Right renal cortex interstitium (tissue), 3 donors: ENCODE measurements at places on chromosomes 5 and 9.
A peak's percentile ranks its signal among the peaks of the same experiment; 100 is the strongest.

DNA sequence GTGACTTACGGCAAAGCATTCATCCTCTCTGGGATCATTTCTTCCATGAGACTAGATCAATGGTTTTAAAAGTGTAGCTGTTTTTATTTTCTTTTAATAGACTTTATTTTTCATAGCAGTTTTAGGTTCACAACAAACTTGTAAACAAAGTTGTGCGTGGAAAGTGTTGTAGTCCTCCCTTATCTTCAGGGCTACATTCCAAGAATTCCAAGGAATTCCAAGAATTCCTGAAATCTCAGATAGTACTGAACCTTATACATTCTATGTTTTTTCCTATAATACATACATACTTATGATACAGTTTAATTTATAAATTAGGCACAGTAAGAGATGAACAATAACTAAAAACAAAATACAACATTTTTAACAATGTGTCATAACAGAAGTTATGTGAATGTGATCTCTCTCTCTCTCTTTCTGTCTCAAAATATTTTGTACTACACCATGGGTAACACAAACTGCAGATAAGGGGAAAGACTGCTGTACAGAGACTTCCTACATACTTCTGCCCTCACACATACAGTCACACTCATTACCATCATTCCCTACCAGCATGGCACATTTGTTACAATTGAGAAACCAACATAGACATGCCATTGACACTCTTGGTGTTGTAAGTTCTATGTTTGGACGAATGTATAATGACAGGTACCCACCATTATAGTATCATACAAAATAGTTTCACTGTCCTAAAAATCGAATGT lies 1933.2 kb upstream of the WWC1 start:
- DNase-seq: no peak

GRCh38 chr9:137303151-137303892 lies 1.3 kb upstream of the NRARP start:
- no peak for DNase-seq

DNA sequence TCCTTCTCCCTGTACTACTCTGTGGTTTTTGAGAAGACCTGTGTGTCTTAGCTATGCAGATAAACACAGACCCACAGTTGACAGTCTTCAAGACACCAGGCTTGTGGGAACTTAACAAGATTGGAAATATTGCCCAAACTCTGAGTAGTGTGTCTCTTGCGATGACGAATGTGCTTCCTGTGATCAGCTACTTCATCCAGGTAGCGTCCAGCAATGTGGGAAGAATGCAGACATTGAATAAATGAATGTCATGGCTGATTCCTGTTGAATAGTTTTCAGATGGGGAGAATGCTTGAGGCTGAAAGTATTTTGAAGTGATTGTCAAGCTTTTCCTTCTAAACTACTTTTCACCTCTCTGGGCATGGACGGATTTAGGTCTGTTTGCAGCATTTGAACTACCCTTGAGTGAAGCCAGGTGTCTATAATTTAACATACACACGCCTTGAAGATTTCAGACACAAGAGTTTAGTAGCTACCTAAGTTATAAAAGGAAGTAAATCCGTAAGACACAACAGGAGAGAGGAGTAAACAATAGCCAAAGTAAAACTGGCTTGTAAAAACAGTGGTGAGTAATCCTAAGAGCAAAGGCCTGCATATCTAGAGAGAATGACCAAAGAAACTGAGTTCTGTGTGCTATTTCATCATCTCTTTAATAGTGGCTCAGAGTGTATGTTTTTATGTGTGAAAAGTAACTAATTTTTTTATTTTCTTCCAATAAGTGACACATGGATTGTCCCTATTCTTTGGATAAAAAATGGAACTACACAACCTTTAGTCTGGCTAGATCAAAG lies 30.0 kb upstream of the ARL14EPL start:
- no peak for DNase-seq

- no peak for DNase-seq
Measured at GRCh38 chr5:176578391-176578808, 29.3 kb downstream of the CDHR2 start.

- no peak for DNase-seq
Measured at GRCh38 chr9:9625248-9625647, 987.6 kb downstream of the PTPRD start.

DNA sequence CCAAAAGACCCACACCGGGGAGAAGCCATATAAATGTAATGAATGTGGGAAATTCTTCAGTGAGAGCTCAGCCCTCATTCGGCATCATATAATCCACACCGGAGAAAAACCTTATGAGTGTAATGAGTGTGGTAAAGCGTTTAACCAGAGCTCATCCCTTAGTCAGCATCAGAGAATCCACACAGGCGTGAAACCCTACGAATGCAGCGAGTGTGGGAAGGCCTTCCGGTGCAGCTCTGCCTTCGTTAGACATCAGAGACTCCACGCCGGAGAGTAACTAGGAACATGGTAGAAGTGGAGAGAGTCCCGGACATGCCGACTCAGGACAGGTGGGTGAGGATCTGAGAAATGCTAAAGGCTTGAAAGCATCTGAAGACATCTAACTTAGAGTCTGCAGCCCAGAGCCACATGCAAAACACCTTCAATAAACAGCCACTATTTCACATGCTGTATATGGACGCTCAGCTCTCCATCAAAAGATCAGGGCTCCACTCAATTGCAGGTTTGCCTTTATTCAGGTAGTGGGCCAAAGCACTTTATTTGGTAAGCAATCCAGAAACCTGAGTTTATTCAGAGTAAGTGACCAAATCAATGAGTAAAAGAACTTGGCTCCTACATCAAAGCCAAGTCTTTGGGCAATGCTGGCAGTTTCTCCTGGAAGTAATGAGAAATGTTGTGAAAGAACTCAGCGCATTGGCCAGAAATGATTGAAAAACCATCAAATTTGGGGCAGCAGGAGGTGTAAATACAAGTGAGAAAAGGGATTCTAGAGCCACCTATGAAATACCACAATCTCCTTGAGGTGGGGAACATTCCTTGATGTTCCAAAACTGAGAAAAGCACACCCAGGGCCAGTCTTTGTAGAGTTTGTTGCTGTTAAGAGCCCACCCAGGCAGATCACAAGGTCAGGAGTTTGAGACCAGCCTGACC lies 6.0 kb downstream of the RPL12 start:
- DNase-seq: no peak

- no peak for DNase-seq
Measured at GRCh38 chr9:16133556-16134227, 580.8 kb downstream of the CCDC171 start.

GRCh38 chr9:115524453-115525059 lies 406.6 kb upstream of the TNC start:
- peak; percentile 78 for DNase-seq

GRCh38 chr5:65672796-65673195 lies 48.0 kb downstream of the SHLD3 start:
- DNase-seq: no peak

GRCh38 chr5:138981586-138981985 lies 106.5 kb upstream of the LRRTM2 start:
- DNase-seq: no peak

DNA sequence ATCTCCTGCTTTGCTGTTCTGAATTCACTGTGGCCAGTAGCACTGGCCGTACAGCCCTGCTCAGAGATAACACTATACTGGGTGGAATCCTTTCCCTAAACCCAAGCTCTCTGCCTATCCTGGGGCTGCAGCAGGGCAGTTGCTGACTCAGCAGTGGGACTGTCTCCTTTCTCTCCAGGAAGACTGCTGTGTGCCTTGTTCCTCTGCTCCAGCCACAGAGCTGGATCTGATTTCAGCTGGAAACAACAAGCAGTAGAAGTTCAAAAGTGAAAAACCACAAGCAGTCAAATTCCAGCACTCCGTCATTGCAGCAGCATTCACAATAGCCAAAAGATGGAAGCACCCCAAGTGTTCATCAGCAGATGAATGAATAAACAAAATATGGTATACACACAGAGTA lies 105.0 kb downstream of the FBXL7 start:
- DNase-seq: no peak

GRCh38 chr5:134462761-134463160 lies 51.1 kb upstream of the CDKN2AIPNL start:
- DNase-seq: no peak

- DNase-seq: no peak
Measured at GRCh38 chr5:109743041-109743531, 53.4 kb downstream of the MAN2A1 start.

- DNase-seq: no peak
Measured at GRCh38 chr9:95495961-95496360, 20.8 kb downstream of the PTCH1 start.

GRCh38 chr5:136135536-136135935 lies 2.9 kb downstream of the SMAD5 start:
- DNase-seq: no peak

DNA sequence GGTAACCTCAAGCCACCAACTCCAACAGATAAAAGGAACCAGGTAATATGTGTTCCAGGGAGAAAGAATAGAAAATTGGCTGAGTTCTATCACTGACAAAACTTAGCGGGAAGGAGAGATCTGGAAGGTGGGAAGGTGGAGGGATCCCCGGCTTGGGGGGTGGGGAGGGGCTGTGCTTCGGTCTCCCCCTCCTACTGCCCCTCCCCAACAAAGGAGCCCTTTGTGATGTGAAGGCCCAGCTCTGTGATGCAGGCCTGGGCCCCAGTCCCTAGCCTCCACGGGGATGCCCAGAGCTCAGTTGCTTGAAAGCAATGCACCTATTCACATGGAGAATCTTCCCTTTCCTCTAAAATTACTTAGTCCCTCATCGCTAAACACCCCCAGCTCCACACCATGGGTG lies 4.4 kb upstream of the ZNF484 start:
- DNase-seq: no peak

DNA sequence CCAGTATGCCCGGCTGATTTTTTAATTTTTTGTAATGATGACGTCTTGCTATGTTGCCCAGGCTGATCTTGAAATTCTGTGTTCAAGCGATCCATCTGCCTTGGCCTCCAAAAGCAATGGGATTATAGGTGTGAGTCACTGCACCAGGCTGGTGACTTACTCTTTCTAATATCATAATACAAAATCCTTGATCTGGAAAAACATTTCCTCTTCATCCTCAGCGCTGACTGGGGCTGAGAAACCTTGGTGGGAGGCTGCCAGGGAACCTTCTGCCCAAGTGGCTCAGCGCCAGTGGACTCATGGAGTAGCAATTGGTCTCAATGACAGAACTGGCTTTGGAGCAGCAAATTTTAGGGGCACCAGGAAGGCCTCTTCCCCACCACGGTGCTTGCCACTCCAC lies 17.5 kb upstream of the SEMA4D start:
- DNase-seq: no peak

- no peak for DNase-seq
Measured at GRCh38 chr5:66013397-66013796, 87.0 kb downstream of the ERBIN start.

GRCh38 chr9:85185486-85186217 lies 516.1 kb downstream of the NTRK2 start:
- no peak for DNase-seq

DNA sequence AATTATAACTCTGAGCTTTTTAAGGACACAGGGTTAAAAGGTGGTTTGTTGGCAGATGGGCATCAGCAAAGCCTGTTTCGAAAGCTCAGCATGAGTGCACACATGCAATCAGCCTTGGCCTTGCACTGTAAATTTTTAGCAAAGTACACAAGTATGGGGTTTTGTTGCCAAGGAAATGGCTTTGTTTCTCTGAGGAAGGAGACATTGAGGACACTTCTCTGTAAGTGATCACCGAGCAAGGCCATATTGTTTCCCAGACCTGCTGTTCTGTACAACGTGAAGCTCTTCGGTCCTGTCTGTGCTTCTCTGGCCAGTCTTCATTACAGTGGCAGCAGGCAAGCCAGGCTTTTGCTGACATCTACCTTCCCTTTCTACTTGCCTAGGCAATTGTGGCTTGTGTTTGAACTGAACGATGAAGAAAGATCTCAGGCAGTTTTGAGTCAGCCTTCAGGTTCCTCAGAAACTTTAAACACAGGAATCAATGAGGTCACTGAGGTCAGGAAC lies 27.9 kb upstream of the GLRX start:
- DNase-seq: no peak

GRCh38 chr5:55864606-55865541 lies 13.7 kb downstream of the IL31RA start:
- DNase-seq: no peak

GRCh38 chr9:14188538-14188937 lies 125.4 kb downstream of the NFIB start:
- DNase-seq: no peak

DNA sequence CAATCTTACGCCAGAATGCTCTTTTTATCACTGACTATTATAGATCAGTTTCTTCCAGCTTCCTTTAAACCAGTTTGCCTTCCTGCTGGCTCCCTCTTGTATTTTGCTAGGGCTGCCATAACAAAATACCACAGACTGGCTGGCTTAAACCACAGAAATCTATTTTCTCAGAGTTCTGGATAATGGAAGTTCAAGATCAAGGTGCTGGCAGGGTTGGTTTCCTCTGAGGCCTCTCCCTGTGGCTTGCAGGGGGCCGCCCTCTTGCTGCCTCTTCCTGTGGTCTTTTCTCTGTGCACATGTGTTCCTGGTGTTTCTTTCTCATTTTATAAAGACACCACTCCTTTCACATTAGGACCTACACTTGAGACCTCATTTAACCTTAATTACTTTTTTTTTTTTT lies 6.8 kb upstream of the FXN start:
- DNase-seq: no peak

- peak; percentile 49 for DNase-seq
Measured at GRCh38 chr5:107253246-107253645, 417.5 kb downstream of the EFNA5 start.

DNA sequence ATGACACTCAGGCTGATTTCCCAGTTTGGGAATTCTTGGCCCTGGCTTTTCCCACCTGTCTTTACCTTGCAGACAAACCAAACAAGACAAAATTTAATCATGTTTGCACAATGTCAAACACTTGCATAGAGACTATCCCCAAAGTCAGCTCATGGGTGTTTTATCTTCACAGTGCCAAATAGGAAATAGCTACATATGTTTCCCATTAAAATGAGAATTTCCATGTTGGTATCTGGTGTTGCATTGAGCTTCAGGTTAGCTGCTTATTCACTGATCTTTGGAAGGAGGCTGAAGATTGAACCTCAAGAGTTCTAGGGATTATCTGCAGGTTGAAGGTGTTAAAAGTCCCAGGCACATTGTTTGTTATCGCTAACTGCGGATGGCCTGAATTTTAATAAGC lies 19.5 kb downstream of the MAP1B start:
- DNase-seq: no peak

DNA sequence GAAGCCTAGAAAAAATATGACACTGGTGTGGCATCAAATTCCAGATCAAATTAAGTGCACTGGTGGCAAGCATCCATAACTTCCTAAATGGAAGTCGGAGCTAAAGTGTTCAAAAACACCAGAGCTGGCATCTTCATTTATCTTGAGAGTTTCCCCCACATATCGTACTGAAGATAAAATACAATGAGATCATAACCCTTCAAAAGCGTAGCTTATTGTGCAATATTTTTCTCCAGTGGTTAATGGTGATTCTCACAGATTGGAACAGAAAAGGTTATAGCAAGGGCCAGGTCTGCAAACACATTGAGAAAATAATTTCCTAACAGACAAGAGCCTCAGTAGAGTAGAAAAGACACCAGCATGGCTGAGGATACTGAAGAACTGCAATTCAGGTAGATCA lies 147.6 kb downstream of the SEMA5A start:
- DNase-seq: no peak
